ENCODE measurements at places on chromosomes 1 and 21.

GRCh38 chr1:218946147-218946546, 227.5 kb upstream of the LYPLAL1 start:
- DNase-seq: no peak

- no peak for DNase-seq
These were observed 29.6 kb downstream of the APP start for GRCh38 chr21:26140926-26141325.

GRCh38 chr1:183632114-183632513, 3.5 kb downstream of the ARPC5 start:
- no peak for DNase-seq

DNA sequence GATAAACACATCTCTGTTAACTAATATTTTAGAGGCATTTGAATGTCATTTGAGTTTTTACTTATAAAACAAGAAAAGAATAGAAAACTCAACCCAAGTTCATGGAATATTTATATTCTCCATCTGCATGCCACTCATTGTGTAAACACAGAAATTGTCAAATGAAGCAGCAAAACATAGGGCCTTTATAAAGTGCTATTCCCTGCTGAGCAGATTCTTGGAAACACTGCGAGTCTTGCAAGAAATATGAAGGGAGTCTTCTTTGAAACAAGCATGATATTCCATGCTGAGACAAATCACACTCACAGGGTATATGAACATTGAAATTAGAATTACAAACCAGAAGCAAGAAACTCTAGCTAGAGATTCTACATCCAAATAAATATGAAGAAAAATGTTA, 655.8 kb downstream of the BRINP3 start:
- DNase-seq: no peak

- DNase-seq: no peak
These were observed 63.6 kb upstream of the VAMP3 start for GRCh38 chr1:7707527-7707926.

- no peak for DNase-seq
These were observed 10.3 kb upstream of the SPRR2B start for GRCh38 chr1:153081736-153082135.

- DNase-seq: no peak
These were observed 2.2 kb downstream of the SPATC1L start for GRCh38 chr21:46181953-46182547.
